ENCODE measurements at places on chromosomes 12 and 14.

DNA sequence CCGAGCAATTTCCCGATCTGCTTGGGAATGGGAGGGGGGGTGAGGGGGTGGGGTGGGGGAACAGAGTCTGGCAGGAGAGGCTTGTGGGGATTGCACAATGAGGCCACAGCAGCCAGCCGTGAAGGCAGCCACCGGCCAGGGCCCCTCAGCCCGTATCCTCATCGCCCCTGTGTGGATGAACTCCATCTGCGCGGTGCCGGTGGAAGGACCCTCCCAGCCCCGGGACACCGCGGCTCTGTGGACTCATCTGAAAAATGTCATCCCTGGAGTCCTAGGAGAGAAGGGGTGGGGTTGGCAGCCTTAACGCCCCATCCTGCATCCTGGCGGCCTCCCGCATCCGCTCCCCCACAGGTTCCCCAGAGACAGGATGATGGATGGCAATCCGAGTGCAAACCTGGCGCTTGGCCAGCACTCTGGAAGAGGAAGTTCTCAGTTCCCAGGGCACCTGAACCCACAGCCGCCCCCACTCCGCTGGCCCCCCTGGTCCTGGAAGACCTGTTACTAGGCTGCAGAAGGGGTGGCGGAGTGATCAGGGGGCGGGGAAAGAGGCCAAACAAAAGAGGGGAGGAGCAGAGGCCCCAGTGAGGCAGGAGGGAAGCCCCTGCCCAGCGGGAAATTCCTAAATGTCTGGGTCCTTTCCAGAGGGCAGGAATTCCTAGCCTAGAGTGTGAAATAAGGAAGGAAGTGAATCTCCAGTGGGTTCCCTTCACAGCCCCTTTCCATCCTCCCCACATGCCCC, 1.2 kb upstream of the TNFAIP2 start:
- no peak for DNase-seq

DNA sequence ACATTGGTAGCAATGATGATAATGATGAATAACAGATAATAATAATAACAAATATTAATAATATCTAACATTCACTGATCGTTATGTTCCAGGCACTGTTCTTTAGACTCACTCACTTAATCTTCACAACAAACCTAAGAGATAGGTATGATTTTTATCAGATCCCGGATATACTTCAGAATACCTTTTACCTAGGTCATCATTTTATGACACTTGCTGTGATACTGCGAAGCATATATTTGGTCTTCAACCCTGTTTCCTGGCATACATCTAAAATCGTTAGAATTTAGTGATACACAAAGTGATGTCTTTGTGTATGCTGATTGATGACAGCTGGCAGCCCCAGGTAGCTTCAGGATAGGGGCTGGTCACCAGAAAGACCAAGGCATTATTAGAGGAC, 46.1 kb downstream of the SLC41A2 start:
- no peak for DNase-seq

- DNase-seq, result no peak
These were observed 157.4 kb upstream of the PRMT8 start for GRCh38 chr12:3333583-3333982.

DNA sequence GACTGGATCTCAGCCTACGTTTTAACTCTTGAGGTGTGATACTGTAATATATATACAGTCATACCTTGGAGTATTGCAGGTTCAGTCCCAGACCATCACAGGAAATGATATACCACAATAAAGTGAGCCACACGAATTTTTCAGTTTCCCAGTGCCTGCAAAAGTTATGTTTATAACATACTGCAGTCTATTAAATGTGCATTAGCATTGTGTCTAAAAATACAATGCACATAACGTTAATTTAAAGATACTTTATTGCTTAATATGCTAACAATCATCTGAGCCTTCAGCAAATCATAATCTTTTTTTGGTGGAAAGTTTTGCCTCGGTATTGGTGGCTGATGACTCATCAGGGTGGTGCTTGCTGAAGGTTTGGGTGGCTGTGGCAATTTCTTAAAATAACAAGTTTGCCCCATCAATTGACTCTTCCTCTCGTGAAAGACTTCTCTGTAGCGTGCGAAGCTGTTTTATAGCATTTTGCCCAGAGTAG, 18.9 kb downstream of the PYROXD1 start:
- no peak for DNase-seq

- DNase-seq, result no peak
These were observed 371 bp downstream of the CHD8 start for GRCh38 chr14:21455592-21455911.

GRCh38 chr12:111102102-111102739, 181.8 kb upstream of the MYL2 start:
- no peak for DNase-seq

DNA sequence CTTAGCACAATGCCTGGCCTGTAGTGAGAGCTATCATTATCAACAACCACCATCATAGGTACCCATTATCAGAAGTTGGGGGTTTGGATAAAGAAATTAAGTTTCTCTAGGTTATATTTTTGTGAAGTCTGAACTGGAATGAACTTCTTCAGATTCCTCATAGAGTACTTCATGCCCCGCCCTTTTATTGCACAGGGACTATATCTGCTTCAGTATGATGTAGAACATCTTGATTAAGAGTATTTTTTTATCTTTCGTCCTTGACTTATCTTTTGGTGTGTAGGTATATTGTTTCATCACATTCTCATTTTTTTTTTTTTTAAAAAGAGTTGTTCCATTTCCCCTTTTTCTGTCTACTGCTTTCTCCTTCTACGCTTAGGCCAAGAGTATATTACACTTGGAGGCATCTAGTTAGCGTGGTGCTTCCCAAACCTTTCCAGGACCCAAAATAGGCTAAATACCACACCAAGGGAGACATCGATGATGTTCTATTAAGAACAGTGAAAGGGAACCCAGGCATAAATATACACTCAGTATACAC, 467.5 kb downstream of the ZFP36L1 start:
- DNase-seq, result no peak

DNA sequence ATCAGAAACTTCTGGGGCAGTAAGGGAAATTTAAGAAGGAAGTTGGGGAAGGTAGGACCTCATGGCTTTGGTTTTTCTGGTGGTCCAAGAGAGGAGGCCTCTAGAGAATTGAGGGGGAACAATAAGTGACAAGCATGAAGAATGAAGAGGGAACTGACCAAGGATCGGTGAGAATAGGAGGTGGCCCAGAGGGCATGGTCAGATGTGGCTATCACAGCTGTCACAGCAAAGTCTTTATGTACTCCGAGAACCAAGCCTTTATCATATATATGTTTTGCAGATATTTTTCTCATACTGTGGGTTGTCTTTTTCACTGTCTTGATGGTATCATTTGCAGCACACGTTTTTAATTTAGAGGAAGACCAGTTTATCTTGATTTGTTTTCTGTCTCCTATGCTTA, 64.3 kb downstream of the PPP2R5C start:
- no peak for DNase-seq

- DNase-seq, result no peak
These were observed 11.0 kb downstream of the FKBP3 start for GRCh38 chr14:45123271-45123670.

- DNase-seq, result no peak
These were observed 137.8 kb downstream of the HMGA2 start for GRCh38 chr12:65962036-65962430.

- DNase-seq, result no peak
These were observed 12.4 kb upstream of the A2M start for GRCh38 chr12:9127936-9128663.

DNA sequence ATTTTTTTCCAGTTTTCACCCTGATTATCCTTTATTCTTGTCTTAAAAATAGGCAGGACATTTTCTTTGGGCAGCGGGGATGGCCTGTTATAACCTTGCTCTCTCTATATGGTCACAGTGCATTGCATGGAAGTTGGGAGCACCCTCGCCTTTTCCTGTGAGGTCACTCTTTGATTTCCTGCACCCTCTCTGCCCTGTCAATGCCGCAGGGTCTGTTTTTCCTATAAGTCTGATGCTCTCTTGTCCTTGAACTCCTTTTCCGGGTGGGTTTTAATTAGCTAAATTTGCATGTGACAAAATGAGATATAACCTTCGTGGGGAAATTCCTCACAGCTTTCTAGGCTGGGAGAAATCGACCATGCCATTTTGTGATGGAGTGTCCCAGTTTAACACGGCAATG, 194.3 kb downstream of the CACNA1C start:
- DNase-seq, result no peak

- DNase-seq, result no peak
These were observed 323.8 kb downstream of the RAD51B start for GRCh38 chr14:68143341-68143841.

GRCh38 chr14:30656190-30656632, 34.1 kb downstream of the SCFD1 start:
- no peak for DNase-seq

DNA sequence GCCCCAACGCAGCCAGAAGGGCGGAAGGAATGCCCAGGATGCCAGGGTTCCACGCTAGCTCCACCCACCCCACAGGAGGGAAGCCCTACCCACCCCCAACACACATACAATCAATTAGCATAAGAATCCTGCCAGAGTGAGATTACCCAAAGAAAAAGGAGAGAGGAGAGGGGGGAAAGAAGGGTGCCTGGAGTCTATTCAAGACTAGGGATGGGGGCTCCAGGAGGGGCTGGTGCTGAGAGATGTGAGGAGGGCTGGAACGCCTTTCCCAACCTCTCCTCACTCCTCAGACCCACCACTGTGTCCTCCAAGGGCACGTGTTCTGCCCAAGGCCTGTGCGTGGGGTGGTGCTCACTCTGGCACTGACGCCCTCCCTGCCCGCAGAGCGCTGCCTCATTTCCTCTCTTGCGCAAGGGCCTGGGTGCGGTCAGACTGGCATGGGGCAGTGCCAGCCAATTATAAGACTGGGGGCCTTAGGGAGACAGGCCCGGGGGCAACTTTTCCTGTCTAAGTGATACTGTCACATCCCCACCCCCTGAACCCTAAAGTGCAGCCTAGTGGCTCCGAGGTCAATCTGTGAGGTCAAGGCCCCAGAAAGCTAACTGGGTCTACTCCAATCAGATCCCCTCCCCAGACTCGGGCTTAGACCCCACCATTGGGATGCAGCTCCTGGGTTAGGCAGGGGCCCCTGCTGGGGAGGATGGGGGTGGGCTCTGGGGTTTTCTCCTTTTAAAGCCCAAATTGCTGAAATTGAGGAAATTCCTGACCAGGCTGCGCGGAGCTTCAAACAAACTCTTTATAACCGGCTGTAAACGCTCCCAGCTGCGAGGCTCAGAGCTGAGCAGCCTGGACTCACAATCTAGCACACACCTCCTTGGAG, 10.2 kb upstream of the ITGB7 start:
- DNase-seq, result no peak

- no peak for DNase-seq
These were observed 977.9 kb downstream of the TMTC2 start for GRCh38 chr12:83664650-83665049.

- DNase-seq, result no peak
These were observed 242.1 kb downstream of the CHST11 start for GRCh38 chr12:104698871-104699270.

- DNase-seq, result no peak
These were observed 48.7 kb downstream of the ACADS start for GRCh38 chr12:120774169-120774916.

DNA sequence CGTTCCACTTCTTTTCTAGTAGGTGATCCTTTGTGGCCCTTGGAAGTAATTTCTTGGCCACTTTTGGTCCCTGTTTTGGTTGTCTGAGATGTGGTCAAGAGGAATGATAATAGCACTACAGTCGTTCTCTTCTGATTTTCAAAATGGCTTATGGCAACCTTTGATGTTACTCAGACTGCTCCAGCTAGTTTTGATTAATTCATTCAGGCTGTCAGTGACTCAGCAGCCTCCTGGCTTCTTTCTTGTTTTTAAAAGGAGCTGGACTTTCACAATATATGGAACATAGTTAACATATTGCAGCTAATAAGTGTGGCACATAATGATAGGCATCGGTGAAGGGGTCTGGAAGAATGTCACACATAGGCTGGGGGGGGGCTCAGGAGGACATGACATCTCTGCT, 47.3 kb downstream of the WDR20 start:
- DNase-seq, result no peak

DNA sequence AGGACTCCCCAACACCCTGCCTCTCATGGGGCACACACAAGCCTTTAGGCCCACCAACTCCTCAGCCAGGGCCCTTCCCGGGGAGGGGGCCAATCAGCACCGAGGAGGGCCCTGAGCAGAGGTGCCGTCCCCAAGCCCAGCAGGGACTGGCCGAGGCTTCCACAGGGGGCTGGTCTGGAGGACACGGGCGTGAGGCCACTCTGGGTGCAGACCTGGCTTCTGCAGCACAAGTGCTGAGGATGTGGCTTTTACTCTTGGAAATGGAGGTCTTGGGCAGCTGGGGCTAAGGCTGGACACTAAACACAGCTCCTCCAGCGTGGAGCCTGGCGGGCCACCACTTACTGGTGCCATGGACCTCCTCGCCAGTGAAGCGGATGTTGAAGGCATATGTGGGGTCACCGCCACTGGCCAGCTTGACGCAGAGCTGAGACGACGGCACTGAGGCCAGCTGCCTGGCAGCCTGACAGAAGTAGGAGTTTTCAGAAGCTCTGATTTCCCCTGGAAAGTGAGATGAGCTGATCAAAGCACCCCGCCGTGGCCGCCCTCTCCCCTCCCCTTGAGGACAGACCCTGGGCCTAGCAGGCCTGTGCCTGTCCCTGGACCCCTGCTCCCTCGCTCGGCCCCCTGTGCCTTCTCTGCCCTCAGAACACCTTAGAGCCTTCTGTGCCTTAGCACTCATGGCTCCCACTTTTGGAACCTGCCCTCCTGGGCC, 44.0 kb downstream of the TRAFD1 start:
- DNase-seq, result no peak

GRCh38 chr12:25502596-25502995, 50.5 kb downstream of the LMNTD1 start:
- no peak for DNase-seq

DNA sequence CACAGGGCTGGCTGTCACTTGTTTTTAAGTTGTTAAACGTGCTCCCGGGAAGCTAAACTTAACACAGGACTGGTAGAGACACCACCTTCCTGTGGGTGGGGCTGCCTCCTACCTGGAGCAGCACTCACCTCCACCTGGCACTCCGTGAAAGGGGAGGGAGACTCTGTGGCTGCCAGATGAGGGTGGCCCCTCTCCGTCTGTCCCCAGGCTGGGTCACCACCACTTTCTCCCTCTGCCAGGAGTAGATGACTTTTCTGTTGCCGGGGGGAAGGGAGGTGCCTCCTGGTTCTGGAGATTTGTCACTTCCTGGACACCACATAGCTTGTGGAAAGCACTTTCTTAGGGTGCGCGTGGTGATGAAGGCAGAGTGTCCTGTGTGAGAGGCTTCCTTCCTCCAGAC, 81.3 kb downstream of the WDR20 start:
- no peak for DNase-seq

- no peak for DNase-seq
These were observed 5.6 kb downstream of the DACT1 start for GRCh38 chr14:58643366-58643765.

GRCh38 chr12:15863372-15863771, 18.8 kb upstream of the STRAP start:
- no peak for DNase-seq

- DNase-seq, result no peak
These were observed 219.7 kb upstream of the BTG1 start for GRCh38 chr12:92365333-92365732.

- no peak for DNase-seq
These were observed 67.2 kb downstream of the NOS1 start for GRCh38 chr12:117294189-117294603.

- DNase-seq, result no peak
These were observed 14.5 kb downstream of the KRAS start for GRCh38 chr12:25236190-25236589.

All from stimulated activated CD8-positive, alpha-beta memory T cell treated with anti-CD3 and anti-CD28 coated beads, Interleukin-4, amount 100 ng/mL, for 1 hour (primary cell).